NAMALWA (cell line): ENCODE measurements at places on chromosomes 4 and X.

DNA sequence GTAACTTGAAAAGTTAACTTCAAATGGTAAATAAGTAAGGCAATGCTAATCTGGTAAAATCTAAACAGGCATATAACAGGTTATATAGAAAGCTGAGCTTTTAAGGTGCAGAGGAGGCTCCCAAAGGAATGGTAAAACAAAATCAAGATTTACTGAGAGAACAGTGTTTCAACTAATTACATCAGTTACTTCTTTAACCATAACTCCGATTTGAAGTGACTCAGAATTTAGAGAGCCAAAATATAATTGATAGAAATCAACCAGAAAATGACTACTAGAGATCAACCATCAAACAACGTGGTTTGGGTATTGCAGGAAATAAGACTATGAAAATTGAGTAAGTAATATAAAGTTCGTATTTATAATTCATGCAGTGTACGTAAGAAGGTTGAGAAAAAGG is 6.9 kb downstream of the G3BP2 start:
- DNase-seq: no peak

DNA sequence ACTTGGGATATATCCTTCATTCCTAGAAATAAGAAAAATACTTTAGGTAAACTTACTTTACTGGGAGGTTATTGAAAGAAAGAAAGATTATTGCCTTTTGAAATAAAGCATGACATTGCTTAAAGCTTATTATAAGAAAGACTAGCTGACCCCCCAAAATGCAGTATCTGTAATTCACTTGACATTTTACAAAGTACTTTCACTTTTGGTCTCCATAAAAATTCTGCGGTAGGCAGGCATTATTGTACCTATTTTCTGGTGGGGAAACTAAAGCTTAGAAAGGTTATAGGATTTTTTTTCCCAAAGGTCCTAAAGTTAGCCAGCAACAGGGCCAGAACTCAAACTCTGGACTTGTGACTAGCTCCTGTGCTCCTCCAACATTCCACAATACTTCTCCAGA is 29.7 kb upstream of the TXK start:
- no peak for DNase-seq

DNA sequence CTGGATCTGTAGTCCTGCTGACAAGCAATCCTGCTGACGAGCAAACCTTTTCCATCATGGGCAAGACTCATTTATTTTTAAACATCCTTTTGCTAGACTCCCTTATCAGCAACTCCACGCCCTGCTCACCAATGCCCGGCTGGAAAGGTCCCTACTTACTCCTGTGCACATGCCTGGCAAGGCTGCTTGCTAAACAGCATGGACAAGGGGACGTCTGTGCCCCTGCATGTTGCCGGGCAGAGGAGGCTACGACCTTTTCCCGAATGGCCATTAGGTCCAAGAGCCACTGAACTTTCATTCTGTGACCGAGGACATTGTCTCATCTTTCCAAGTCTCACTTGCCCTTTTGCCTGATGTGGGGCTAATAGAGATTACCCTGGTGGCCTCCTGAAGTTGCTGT is 98.6 kb downstream of the MGST2 start:
- DNase-seq: no peak

DNA sequence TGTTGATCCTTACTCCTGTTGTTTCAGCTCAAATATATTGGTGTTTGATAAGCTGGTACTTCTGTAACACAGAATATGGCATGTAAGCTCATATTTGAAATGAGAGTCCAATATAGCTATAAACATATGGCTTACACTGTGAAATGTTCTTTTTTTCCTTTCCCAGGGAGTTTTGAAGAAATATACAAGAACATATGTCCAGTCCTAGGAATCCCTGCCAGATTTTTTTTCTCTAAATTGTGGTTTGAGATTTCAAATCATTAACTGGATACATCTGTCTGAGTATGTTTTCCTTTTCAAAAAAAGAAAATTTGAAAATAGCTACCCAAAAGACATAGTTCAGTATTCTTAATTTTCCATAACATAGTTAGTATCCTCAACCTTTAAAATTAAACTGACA is 60.2 kb downstream of the HMGB2 start:
- no peak for DNase-seq

- DNase-seq: no peak
These were observed 37.5 kb downstream of the AFAP1 start for GRCh38 chr4:7902101-7902553.

GRCh38 chr4:1588306-1588705 is 95.8 kb downstream of the FAM53A start:
- no peak for DNase-seq

- DNase-seq: no peak
These were observed 475.7 kb upstream of the SLIT2 start for GRCh38 chr4:19776021-19776459.

DNA sequence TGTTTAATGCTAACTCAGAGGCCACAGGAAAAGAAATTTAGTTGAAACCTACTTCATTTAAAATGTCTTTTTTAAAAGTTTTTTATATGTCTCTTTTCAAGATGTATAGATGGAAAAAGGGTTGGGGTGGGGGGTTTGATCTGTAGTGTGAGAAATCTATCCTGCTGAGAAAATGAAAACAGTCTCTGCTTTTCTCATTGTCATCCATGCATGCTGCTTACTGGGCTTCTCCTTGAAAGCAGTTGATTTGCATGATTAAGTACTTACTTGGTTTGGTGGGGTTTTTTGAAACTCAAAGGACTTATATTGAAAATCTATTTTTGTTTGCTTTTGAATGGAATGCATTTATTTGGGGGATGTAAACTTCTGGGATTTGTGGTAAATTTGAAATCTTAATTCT is 313.6 kb upstream of the DKK2 start:
- no peak for DNase-seq

GRCh38 chr4:147837854-147838253 is 106.0 kb downstream of the ARHGAP10 start:
- DNase-seq: no peak
